Left lung (tissue), 14 donors: ENCODE measurements at places on chromosomes 6 and 20.

DNA sequence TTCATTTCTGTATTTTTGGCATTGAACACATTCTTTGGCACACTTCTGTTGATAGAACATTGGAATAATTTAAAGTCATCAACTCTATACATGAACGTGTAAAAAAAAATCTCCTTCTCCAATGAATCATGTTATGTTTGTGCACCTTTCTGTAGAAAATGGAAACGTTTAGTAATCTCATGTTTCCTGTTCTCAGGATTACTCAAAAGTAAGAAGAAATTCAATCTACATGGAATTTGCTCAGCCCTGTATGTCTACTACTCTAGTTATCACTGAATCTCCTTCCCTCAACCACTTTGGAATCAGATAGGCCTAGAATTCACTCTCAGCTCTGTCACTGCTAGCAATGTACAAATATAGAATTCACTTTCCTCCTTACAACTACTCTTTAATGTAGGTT is 103.6 kb downstream of the COL21A1 start:
- DNase-seq = no peak

GRCh38 chr6:168916576-168917211 is 337.0 kb downstream of the THBS2 start:
- DNase-seq = no peak

- DNase-seq = no peak
These were observed 65.9 kb downstream of the BCAS1 start for GRCh38 chr20:54004445-54004844.

DNA sequence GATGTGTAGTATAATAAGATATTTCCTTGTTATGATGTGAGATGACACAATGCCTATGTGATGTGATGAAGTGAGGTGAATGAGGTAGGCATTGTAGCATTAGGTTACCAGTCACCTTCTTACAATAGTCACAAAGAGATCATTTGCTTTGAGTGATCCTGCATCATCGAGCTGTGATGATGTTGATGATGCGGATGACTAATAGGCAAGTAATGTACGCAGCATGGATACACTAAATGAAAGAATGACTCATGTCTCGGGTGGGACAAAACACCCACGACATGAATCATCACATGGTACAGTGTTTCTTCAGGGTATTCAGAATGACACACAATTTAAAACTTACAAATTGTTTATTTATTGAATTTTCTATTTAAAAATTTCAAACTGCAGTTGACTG is 806.3 kb upstream of the GJE1 start:
- no peak for DNase-seq
